ENCODE measurements at places on chromosomes 5 and 9. TPM values are rescaled to one million over a fixed set of nuclear protein-coding genes. Genes with fewer than 3 reads are reported as not detected.

DNA sequence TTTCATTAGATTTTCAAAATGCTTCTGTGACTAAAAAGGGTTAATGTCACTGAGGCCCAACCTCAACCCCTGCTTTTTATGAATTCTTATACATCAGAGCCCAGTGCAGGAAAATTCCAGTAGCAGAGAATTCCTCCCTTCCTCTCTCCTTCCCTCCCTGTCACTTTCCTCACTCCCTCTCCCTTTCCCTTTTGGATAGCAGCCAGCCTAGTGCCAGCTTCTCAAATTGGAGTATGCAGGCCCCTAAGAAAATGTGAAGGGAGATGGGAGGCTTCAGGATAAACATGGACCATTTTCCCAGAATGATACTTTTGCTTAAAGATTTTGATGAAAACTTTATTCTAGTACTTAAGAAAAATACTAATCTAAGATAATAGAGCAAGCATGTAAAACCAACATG lies 507.4 kb downstream of the KDM4C start:
- H3K27ac ChIP-seq = no peak overlapping the region
- H3K36me3 ChIP-seq = no peaks in the 10 kb centered on the region
- no peaks in the 10 kb centered on the region for H3K27me3 ChIP-seq

DNA sequence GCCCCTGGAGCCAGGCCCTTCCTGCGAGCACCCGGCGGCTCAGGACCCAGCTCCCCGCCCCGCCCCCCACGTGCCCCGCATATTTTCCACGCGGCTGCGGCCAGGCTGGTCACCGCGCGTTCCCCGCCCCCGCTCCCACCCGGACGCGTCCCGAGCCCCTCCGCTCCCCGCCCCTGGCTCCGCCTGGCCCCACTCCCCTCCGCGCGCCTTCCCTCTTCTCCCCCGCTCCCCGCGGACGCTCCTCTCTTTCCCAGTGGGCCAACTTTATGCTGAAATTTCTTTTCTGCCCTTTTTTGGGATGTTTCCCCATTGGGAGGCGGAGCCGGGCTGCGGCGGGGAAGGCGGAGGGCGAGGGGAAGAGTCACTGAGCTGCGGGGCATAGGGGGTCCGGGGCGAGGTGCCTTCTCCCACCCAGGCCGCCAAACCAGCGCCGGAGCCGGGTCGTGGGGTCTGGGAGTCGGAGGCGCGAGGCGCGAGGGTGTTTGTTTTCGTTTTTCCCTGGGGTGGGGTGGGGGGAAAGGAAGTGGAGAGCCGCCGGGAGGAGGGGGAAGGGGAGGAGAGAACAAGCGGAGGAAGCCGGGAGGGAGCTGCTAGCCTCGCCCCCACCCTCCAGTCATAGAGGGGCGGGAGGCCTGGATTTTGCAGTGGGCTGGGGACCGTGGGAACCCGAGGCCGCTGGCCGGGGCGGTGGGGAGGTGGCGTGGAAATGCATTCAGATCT lies 1.0 kb upstream of the TPM2 start:
- DNase-seq = peak; percentile 81
- peak overlapping the region; percentile 81 for H3K4me3 ChIP-seq
- H3K27me3 ChIP-seq = no peaks in the 10 kb centered on the region
- H3K36me3 ChIP-seq = no peaks in the 10 kb centered on the region
- peak overlapping the region; percentile 92 for H3K27ac ChIP-seq
- H3K4me1 ChIP-seq = no peaks in the 10 kb centered on the region

- DNase-seq = no peak
- H3K4me1 ChIP-seq = no peaks in the 10 kb centered on the region
- no peaks in the 10 kb centered on the region for H3K36me3 ChIP-seq
- no peaks in the 10 kb centered on the region for H3K27me3 ChIP-seq
- H3K27ac ChIP-seq = no peak overlapping the region
- no peak overlapping the region for H3K4me3 ChIP-seq
Measured at GRCh38 chr5:141947316-141947715, 10.7 kb downstream of the PCDH12 start.

DNA sequence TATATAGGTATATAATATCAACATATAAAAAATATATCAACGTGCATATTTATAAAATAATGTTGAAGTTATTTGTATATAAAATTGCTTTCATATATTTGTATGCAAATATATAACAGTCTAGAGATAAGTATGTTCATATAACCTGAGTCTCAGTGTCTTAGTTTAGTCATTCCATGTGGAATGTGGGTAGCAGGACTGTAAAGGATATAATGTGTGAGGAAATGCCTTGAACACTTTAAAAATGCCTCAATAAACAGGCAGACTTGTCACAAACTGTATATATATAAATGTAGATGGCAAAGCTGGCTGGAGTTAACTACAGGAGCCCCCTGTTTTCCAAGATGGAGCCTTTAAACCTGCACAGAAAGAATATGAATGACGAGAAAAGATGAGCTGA lies 48.4 kb downstream of the CCDC125 start:
- no peaks in the 10 kb centered on the region for H3K4me1 ChIP-seq
- no peak overlapping the region for H3K27ac ChIP-seq
- no peaks in the 10 kb centered on the region for H3K36me3 ChIP-seq
- no peak overlapping the region for H3K4me3 ChIP-seq
- no peaks in the 10 kb centered on the region for H3K27me3 ChIP-seq
- no peak for DNase-seq

DNA sequence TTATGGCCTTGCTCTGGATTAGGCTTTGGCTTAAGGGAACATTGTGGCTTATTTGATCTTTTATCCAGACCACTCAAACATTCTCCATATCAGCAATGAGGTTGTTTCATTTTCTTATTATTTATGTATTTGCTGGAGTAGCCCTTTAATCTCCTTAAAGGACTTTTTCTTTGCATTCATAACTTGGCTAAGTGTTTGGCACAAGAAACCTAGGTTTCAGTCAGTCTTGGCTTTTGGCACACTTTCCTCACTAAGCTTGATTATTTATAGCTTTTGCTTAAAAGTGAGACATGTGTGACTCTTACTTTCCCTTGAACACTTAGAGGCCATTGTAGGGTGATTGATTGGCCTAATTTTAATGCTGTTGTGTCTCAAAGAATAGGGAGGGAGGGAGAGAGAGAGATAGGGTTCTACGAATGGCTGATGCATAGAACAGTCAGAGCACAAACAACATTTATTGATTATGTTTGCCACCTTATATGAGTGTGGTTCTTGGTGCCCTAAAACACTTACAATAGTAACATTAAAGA lies 2265.3 kb upstream of the C9orf72 start:
- no peaks in the 10 kb centered on the region for H3K36me3 ChIP-seq
- no peak for DNase-seq
- H3K4me1 ChIP-seq = no peaks in the 10 kb centered on the region
- no peak overlapping the region for H3K4me3 ChIP-seq
- no peak overlapping the region for H3K27ac ChIP-seq

GRCh38 chr9:93114984-93115335 lies 18.9 kb downstream of the CARD19 start:
- H3K27ac ChIP-seq = no peak overlapping the region
- H3K4me1 ChIP-seq = peaks cover 5% of the 10 kb centered on the region
- no peaks in the 10 kb centered on the region for H3K27me3 ChIP-seq
- no peak overlapping the region for H3K4me3 ChIP-seq
- H3K36me3 ChIP-seq = no peaks in the 10 kb centered on the region

DNA sequence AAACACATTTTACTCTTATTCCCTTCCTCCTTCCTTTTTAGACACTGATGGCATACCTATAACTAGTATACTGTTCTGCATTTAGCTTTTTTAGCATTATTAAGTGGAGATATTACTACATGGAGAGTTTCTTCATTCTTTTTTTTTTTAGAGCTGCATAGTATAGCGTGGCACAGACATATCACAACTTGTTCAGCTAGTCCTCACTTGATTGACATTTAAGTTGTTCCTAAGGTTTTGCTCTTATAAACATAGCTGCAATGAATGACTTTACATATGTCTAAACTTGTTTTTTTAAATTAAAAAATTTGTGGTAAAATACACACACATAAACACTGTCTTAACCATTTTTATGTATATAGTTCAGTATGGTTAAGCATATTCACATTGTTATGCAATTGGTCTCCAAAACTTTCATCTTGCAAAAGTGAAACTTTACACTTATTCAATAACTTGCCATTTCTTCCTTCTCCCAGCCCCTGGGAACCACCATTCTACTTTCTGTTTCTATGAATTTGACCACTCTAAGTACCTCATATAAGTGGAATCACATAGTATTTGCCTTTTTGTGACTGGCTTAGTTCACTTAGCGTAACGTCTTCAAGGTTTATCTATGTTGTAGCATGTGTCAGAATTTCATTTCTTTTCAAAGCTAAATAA lies 48.7 kb downstream of the ANKDD1B start:
- H3K4me1 ChIP-seq = no peaks in the 10 kb centered on the region
- no peaks in the 10 kb centered on the region for H3K36me3 ChIP-seq
- no peak overlapping the region for H3K27ac ChIP-seq
- no peak for DNase-seq
- no peaks in the 10 kb centered on the region for H3K27me3 ChIP-seq
- no peak overlapping the region for H3K4me3 ChIP-seq

DNA sequence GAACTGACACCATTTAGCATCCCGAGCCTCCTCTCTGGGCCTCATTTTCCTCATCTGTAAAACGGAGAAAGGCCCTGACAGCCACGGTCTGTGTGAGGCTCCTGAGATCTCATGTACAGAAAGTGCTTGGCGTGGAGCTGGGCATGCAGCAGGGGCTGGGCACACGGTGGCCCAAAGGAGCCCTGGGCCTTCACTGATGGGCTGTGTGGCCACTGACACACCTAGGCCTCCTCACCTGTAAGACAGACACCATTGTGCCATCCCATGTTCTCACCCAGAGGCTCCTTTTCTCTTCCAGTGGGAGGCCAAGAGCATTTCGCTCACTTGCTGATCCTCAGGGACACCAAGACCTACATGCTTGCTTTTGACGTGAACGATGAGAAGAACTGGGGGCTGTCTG lies 1.6 kb downstream of the ORM1 start:
- H3K27ac ChIP-seq = no peak overlapping the region
- no peak for DNase-seq
- no peaks in the 10 kb centered on the region for H3K36me3 ChIP-seq
- no peak overlapping the region for H3K4me3 ChIP-seq
- no peaks in the 10 kb centered on the region for H3K4me1 ChIP-seq
- H3K27me3 ChIP-seq = no peaks in the 10 kb centered on the region

- H3K36me3 ChIP-seq = no peaks in the 10 kb centered on the region
- no peak for DNase-seq
- peak overlapping the region; percentile 86 for H3K27ac ChIP-seq
- H3K4me1 ChIP-seq = no peaks in the 10 kb centered on the region
- peak overlapping the region; percentile 88 for H3K4me3 ChIP-seq
Measured at GRCh38 chr5:16934677-16935153, 1.4 kb downstream of the MYO10 start.

DNA sequence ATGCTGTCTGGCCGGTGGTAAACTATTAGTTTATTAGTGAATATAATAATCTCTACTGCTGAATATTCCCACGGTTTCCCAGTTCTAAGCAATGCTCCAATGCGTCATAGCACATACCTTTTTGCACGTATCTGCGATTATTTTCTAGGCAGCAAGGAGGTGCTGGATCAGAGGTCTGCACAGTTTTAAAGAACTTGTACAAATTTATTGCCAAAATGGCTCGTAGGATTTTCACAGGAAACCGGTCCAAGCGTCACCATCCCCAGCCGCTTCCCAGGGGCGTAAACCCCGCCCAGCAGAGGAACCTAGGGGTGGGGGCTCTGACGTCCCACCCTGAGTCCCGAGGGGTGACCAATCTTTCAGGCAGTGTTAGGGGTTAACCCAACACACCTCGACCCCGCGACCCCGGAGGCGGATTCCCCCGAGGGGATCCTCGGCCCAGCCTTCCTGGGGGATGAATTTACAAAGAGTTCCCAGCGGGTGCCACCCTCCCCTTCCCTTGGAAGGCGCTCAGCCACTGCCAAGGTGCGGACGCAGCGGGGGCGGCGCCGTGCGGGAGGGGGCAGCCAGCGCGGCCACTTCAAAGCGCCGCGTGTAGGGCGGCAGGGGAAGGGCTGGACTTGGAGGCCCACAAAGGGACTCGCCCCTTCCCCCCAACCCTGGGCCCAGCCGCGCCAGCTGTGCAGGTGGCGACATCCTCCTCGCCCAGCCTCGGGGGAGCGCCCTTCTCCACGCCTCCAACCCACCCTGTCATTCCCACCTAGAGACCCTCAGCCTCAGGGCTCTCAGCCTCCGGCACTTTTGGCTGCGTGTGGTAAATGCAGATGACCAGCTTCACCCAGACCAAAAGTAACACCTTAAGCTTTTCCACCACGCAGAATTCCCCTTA lies 43.5 kb upstream of the TCF7 start:
- H3K4me3 ChIP-seq = peak overlapping the region; percentile 66
- DNase-seq = no peak
- H3K27ac ChIP-seq = peak overlapping the region; percentile 45
- H3K36me3 ChIP-seq = no peaks in the 10 kb centered on the region
- H3K4me1 ChIP-seq = no peaks in the 10 kb centered on the region

GRCh38 chr5:310941-311434 lies 10.5 kb upstream of the AHRR start:
- no peak for DNase-seq
- H3K27ac ChIP-seq = no peak overlapping the region
- no peaks in the 10 kb centered on the region for H3K36me3 ChIP-seq
- H3K4me1 ChIP-seq = no peaks in the 10 kb centered on the region
- no peaks in the 10 kb centered on the region for H3K27me3 ChIP-seq

DNA sequence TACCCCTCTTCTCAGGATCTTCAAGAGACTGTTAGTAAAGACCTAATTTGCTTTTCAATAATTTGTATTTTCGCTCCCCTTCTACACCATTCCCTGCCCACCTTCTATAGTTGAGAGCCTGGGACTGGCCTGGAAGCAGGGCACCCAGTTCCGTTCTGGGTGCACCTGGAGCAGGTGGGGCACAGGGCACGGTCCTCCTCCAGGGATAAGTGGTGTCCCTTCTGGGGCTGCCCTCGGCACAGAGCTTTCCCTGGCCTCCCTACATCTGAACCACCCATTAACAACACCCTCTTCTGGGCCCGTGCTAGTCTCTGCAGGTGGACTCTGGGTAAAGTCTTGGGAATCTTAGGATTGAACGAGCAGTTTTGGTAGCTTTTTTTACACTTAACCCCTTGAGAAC lies 92.8 kb upstream of the PANK3 start:
- no peaks in the 10 kb centered on the region for H3K4me1 ChIP-seq
- H3K27me3 ChIP-seq = no peaks in the 10 kb centered on the region
- no peaks in the 10 kb centered on the region for H3K36me3 ChIP-seq

DNA sequence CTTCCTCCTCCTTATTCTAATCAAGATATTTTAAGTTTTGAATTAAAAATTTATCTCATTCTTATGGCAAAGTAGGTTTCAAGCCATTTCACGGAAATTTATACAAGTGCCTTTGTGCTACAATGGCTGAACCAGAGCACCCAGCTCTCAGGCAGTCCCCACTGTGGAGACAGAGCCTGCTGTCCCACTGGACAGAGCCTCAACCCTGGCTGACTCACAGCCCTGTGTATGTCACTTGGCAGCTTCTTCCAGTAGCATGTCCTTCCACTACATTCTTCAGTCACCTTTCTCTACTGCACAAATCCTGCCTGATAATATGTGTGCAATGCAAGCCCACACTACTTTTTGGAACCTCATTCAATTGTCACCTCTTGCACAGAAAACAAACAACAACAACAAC lies 253.1 kb downstream of the PDE4D start:
- no peaks in the 10 kb centered on the region for H3K4me1 ChIP-seq
- H3K36me3 ChIP-seq = no peaks in the 10 kb centered on the region
- no peak for DNase-seq

GRCh38 chr9:18143073-18143745 lies 330.7 kb upstream of the ADAMTSL1 start:
- no peak overlapping the region for H3K4me3 ChIP-seq
- DNase-seq = no peak
- H3K36me3 ChIP-seq = no peaks in the 10 kb centered on the region
- no peaks in the 10 kb centered on the region for H3K4me1 ChIP-seq
- peaks cover 3% of the 10 kb centered on the region for H3K27me3 ChIP-seq
- H3K27ac ChIP-seq = no peak overlapping the region

CDX1 gene
- not detected for total RNA-seq

FAM151B gene
- 2.7 TPM for total RNA-seq

CTXN3 gene
- not detected for total RNA-seq

FBP2 gene
- total RNA-seq = not detected

SPTLC1 gene
- 99.7 TPM for total RNA-seq

COL15A1 gene
- total RNA-seq = 32.4 TPM

CDH6 gene
- total RNA-seq = 3.9 TPM

MPDZ gene
- total RNA-seq = 63.1 TPM
